NCI-H1436 (cell line): ENCODE measurements at places on chromosomes 12 and 14.

GRCh38 chr14:55780156-55780946, 200.3 kb downstream of the KTN1 start:
- DNase-seq, result no peak

GRCh38 chr12:118979763-118980406, 1.5 kb upstream of the SRRM4 start:
- DNase-seq, result peak; percentile 73

- no peak for DNase-seq
Observed at GRCh38 chr12:73342733-73343132, 1070.6 kb downstream of the TRHDE start.

DNA sequence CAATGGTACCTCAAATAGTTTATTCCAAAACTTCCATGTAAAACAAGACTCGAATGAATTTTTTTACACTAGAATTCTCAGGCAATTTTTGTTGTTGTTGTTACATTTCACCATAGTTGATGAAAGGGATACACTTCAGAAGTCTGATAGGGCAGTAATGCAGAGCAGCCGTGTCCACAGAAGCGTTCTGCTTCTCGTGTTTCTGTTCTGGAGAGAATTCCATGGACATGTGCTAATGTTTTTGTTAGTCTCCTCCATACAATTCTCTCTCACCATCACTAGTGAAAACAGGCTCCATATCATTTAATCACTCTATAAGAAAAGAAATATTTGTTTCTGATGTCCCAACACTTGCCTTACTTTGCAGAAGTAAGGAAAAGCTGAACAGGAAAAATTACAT, 606.1 kb downstream of the SLC16A7 start:
- no peak for DNase-seq

GRCh38 chr12:100279159-100279558, 12.2 kb downstream of the SCYL2 start:
- DNase-seq, result no peak
